Glomerular endothelial cell (primary cell): ENCODE measurements at places on chromosomes 1 and 21. TPM values are rescaled to one million over a fixed set of nuclear protein-coding genes. Genes with fewer than 3 reads are reported as not detected.

Gene SRSF4
- 41.2 and 61.3 TPM in 2 replicates for total RNA-seq

DNA sequence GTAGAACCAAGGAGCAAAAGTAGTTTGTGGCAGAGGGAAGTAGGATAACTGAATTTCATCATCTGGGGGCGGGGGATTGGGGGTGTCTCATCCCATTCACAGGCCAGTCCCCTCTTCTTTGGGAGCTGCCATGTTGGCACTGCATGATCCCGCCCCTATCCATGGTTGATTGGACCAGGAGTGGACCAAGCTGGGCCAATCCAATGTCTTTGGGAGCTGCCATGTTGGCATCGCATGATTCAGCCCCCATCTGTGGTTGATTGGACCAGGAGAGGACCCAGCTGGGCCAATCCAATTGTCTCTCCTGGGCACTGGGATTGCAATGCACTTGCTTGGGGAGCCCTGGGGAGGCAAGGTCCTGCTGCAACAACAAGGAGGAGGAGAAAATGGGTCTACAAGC, 12.3 kb upstream of the ALPL start:
- no peak for DNase-seq

Gene PACC1
- total RNA-seq = 14.7 and 36.3 TPM in 2 replicates

DNA sequence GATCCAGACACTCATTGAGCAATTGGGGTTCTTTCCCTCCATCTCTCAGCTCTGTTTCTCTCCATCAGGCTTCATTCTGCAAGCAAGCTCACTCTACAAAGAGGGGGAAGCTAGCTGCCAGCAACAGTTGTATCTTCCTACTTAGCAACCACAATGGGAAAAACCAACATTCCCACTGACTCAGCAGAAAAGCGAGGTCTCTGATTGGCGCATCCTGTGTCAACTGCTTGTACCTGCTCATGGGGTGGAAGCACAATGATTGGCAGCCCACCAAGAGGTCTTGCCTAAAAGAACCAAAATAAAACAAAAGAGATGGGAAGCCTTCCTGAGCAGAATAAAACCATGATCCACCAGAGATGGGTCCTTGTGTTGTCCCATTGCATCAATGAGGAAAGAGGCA, 4.0 kb upstream of the CDA start:
- DNase-seq = no peak

- DNase-seq = no peak
Measured at GRCh38 chr1:168623003-168623828, 46.8 kb downstream of the XCL1 start.

DNA sequence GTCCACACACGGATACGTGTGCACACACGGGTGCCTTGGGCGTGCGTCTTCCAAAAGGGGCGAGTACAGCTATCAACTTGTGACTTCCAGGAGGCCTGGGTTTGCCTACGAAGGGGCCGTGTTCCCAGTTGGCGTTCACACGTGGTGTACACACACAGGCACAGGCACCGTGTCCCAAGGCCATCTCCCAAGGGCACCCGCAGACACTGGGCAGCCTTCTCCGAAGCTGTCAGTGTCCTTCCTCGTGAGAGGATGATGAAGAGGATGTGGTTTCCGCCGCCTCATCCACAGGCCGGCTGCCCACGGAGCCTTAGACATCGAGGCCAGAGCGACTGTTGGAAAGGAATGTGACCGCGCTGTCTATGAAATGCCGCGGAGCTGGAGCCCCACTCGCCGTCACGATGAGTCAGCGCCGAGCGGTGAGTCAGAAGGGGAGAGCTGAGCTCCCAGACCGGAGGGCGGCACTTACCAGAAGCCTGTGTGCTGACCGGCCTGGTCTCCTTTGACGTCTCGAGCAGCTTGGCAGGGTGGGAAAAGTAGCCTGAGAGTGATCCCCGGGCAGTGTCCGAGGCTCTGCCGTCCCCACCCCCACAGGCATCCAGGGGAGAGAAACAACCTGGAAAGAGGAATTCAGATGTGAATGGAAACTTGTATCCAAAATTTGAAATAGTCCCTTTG, 141.4 kb upstream of the ARHGEF16 start:
- peak; percentile 37 for DNase-seq

- DNase-seq = no peak
Measured at GRCh38 chr1:36605942-36606640, 123.4 kb upstream of the CSF3R start.

Gene CAMK1G
- total RNA-seq = 0.12 and 0.39 TPM in 2 replicates

- no peak for DNase-seq
Measured at GRCh38 chr1:41504114-41505035, 19.9 kb upstream of the EDN2 start.

DNA sequence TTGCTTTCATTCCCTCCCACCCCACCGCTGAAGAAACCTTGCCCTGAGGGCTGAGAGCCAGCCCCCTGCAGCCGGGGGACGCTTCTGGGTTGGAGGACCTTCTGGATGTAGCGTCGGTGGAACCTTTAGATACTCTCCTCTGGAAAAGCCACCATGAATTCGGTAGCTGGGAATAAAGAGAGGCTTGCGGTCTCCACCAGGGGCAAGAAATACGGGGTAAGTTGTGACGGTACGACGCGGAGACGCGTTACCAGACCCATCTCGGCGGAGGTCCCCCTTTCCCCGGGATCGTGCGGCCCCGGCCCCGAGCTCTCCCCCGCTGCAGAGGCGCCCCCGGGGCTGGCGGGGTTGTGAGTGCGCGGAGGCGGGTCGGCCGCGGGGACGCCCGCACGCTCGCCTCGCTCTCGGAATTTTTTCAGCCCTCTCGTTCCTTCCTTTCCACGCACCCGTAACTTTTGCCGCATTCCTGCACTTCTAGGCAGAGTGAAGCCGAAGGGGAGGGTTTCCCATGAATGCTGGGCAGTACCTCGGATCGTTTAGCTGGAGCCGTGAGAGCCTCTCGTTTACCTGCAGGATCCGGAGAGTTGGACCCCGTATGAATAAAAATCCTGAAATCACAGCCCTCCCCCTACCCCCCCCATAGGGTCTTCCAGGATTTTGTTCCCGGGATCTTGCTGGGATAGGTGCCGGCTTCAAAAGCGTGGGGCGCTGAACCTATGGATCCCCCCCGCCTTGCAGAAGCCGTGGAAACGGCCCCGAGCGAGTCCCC, 671 bp downstream of the KIF26B start:
- no peak for DNase-seq

Gene CADM3
- 0.76 TPM in 1 of 2 replicates, not detected in the other for total RNA-seq

Gene C1orf216
- 21.1 and 24.5 TPM in 2 replicates for total RNA-seq

- no peak for DNase-seq
Measured at GRCh38 chr1:178726545-178726944, 1.5 kb downstream of the RALGPS2 start.

Gene OPRD1
- total RNA-seq = under 0.01 TPM in 1 of 2 replicates, not detected in the other

Gene SAMD11
- 2.0 TPM in 1 of 2 replicates, not detected in the other for total RNA-seq

Gene FAM167B
- 101 and 121 TPM in 2 replicates for total RNA-seq

Gene MXRA8
- 25.8 and 39.1 TPM in 2 replicates for total RNA-seq

Gene ZSCAN20
- total RNA-seq = 7.6 and 8.1 TPM in 2 replicates

Gene TTLL7
- 3.8 and 6.1 TPM in 2 replicates for total RNA-seq

GRCh38 chr1:43453442-43454269, at the start of gene HYI:
Gene HYI, minus strand, starts transcription at chr1:43453931. Its CDS starts 138 bp downstream, at chr1:43453793.
- no peak for DNase-seq

- DNase-seq = no peak
Measured at GRCh38 chr1:44250068-44250781, 37.0 kb downstream of the DMAP1 start.

GRCh38 chr1:41696381-41696780, 211.9 kb upstream of the EDN2 start:
- no peak for DNase-seq

GRCh38 chr1:64242895-64243756, 39.7 kb downstream of the UBE2U start:
- DNase-seq = no peak

DNA sequence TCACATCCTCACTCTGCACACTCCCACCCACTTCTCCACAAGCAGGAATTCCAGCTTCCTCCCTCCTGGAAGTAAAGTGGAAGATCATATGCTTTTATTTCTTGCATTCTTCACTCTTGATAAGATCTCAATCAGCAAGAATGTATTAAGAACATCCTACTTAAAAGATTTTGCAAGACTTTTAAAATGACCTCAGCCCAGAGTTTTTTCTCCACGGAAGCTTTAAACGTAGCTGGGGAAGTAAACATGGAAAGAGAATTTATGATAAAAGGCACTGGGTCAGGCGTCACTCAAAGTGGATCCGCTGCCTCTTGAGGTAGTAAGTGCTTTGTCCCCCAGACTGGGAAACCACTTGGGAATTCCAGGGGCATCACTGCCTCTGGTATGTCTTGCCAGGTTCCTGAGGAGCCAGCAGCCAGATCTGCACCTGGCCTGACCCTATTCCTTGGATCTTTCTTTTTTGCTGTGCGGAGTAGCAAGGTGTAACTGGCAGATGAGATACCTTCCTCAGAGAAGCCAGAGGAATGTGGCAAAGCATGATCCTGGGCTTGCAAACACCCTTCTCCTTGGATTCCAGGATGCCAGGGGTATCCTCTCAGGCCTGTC, 33.9 kb downstream of the CDK18 start:
- no peak for DNase-seq

DNA sequence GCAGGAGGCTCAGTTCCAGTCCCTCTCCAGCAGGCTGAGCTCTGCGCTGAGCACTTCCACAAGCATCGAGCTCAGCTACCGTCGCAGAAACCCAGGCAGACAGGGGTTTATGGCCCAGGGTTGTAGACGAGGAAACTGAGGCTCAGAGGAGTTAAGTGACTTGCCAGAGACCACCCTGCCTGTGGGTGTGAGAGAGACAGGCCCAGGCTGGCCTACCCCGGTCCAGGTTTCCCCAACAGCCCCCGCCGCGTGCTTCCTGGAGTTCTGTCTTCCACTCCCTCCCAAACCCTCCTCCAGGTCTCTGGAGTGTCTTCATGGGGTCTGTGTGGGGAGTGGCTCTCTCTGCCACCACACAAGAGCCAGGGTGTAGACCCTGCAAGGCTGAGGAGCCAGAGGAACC, 615.9 kb downstream of the PTPRU start:
- no peak for DNase-seq

DNA sequence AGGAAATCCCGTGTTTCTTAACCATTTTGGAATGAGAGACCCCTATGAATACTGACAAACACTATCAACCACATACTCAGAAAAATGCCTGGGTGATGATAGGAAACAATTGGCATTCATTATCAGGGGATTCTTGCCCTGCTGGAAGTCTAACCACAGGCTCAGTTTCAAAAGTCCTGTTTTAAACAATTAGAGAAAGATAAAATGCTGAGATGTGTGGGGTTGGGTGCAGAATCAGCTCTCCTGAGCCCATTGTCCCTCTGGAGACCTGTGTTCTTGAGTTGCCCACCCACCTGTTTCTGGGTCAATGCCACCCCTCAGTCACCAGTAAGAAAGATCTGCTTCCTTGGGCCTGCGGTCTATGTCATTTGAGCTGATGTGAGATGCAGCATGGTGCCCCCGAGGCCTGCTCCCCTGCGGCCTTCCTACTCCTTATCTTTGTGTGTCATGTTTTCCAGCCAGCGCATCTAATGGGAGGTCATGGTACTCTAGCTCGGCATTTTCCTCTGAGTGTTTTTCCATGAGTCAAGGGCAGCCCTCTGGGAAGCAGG, 130.3 kb upstream of the PLXNA2 start:
- no peak for DNase-seq

- no peak for DNase-seq
Measured at GRCh38 chr1:8118031-8118451, 91.9 kb upstream of the ERRFI1 start.

GRCh38 chr21:14629461-14629860, 83.3 kb upstream of the SAMSN1 start:
- DNase-seq = no peak

- no peak for DNase-seq
Measured at GRCh38 chr1:64005801-64006200, 197.6 kb upstream of the UBE2U start.

DNA sequence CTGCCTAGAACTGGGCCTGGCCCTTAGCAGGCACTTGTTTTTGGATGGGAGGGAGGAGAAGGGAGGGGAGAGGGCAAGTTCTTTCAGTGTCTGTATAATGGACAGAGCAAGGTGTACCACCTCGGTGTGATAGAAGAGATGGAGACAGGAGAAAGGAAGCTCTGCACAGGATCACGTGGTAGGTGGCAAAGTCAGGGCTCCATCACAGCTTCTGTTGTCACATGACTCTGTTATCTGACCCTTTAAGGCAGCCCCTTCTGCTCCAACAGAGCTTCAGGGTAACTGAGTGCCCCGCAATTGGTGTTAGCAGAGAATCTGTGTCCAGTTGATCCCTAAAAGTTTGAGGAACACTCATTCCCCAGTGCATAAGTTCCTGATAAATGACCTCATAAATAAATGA, 16.5 kb upstream of the ETS2 start:
- no peak for DNase-seq

Gene ELAVL4
- total RNA-seq = not detected in 2 replicates

Gene CLDN8
- total RNA-seq = not detected in 2 replicates

DNA sequence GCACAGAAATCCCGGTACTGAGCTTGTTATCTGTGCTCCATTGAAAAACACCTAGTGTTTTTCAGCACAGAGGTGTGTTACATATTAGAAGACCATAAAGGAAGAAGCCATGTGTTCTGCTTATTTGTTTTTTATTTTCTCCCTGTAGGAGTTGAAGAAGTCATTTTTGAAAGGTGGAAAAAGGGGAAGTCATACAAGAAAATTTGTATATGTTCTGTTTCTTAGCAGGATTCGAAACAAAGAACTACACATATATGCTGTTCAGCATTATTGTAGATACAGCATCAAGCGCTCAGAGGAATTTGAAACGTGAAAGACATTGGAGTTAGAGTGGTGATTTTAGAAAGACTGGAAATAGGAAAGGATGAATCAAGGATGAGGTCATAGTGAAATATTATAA, 345.3 kb upstream of the ADGRL2 start:
- DNase-seq = no peak

Gene CFAP57
- total RNA-seq = 0.23 and 0.29 TPM in 2 replicates

DNA sequence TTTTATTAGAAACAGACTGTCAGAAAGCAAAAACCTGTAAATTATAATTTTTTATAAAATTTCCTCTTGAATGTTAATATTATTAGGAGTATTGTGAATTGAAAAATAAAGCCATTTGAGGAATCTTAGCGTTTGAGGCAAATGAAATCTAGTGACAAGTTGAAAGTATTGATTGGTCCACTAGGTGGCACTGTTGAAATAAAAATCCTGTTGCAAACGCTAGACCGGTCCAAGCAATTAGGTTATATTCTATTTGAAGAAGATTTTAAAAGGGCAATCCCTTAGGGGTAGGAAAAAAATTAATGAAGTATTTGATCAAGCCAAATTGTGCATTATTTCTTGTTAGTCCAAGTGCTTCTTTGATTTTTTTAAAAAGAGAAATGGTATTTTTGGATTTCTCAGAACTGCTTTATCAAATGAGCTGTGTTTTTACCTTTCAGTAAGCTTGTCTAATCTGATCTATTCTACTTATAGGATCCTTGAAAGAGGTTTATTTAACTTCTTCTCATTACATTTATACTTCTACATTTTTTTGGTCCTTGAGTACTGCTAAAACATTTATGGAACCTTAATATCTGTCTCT, 57.7 kb downstream of the ATG4C start:
- peak; percentile 68 for DNase-seq

- no peak for DNase-seq
Measured at GRCh38 chr1:185860311-185860710, 126.1 kb downstream of the HMCN1 start.

GRCh38 chr1:24827379-24828135, 82.3 kb downstream of the CLIC4 start:
- DNase-seq = no peak

Gene KRTAP21-2
- total RNA-seq = not detected in 2 replicates

GRCh38 chr1:6600410-6601048, 2.1 kb downstream of the KLHL21 start:
- no peak for DNase-seq

- no peak for DNase-seq
Measured at GRCh38 chr21:39489380-39489924, 37.7 kb downstream of the SH3BGR start.

- DNase-seq = no peak
Measured at GRCh38 chr1:156458181-156458503, 42.4 kb downstream of the MEF2D start.

Gene LAMC2
- total RNA-seq = 132 and 173 TPM in 2 replicates
